ENCODE measurements at places on chromosomes 5 and 9.

DNA sequence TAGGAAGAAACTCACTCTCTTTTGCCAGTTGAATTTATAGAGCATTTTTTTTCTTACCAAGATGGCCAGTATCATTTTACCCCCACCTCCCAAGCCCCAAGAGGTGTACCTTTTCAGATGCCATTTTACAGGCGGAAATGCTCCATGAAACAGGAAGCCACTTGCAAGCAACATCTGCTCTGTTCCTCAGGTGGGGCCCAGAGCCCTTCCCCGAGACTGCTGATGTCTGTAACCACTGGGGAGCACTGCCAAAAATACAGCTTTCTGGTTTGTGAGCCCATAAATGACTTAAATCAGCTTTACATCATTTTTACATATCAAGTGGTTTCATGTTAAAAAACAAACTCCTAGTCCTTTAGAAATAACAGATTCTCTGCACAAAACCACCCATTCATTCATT, 42.9 kb upstream of the GARNL3 start:
- DNase-seq = no peak

GRCh38 chr5:32259033-32259432, 53.7 kb downstream of the MTMR12 start:
- DNase-seq = no peak

DNA sequence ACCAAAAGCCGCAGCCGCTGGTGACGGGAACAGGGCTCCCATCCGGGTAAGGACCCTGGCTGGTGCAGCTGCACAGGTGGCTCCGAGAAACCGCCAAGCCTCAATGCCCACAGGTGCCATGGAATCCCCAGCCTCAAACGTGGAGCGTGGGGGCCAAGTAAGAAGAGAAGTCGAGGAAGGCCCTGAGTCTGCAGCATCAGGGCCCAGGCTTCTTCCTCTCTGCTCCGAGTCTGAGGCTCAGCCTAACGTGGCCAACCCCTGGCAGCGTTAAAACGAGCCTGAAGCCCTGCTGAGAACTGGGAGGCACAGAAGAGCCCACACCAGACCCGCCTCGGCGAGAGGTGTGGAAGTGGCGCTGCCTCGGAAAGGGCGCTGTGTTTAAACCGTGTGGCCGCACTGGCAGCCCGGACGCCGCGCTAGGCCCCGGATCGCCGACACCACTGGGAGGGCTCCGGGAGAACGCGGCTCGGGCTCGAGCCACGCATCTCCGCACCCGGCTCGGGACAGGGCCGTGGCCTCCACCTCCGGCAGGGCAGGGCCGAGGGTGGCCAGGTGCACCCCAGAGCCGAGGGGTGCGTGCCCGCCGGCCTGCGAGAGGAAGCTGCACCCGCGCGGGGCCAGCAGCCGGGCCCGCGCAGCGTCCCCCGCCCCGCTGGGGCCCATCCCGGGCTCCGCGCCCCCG, 730 bp downstream of the ZMYND19 start:
- DNase-seq = no peak

GRCh38 chr5:98103807-98104206, 669.7 kb upstream of the RGMB start:
- no peak for DNase-seq

DNA sequence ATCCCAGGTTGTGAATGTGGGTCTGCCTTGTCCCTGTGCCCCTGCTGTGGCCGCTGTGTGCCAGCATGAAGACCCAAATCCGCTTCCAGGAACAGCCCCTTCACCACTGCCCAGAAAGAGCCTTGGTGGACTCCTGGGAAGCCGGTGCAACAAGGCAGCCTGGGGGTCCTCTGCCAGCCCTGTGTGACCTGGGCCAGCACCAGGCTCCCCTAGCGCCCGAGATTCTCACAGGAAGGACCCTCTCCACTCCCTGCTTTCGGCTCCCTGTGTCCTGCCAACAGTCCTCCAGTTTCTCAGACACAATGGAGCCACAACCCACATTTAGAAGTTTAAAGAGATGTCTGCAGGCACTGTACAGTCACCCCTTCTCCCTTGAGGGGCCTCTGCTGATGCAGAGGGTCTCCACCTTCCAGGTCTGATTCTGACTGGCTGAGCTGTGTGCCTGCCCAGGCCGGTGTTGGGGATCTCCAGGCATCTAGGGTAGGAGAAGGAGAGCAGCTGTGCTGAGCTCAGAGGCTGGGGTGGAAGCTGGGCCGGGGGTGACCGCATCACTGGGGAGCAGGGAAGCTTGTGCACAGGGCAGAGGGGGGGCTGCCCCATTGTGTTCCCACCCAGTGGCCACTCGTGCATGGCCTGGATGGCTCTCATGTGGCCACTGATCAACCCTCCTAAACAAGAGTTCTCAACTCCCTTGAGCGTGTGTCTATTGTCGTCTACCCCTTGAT, 174.0 kb downstream of the IRX2 start:
- DNase-seq = no peak

DNA sequence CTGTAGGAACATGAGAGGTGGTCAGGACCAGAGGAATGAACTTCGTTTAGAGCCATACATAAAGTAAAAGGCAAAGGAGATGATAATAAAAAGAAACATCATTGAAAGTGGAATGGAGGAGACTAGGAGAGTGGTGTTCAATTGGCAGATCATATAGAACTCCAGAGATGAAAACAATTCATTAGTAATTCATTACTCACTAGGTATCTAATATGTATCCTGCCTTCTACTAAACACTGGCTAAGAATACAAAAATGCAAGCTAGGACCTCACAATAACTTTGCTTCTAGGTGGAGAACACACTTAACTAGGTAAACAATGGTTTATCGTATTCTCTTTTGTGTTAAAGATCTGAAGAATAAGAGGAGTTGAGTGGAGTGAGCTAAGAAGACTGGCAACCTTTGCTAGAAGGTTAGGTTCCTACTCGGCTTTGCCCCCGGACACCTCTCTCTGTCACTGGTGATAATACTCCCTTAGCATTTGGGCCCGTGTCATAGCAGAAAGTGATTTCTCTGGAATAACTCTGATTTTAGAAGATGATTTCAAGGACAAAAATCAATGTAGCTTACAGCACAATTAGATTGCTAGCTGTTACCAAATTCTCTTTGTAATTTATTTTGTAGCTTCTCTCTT, 88.6 kb upstream of the IFNE start:
- no peak for DNase-seq

DNA sequence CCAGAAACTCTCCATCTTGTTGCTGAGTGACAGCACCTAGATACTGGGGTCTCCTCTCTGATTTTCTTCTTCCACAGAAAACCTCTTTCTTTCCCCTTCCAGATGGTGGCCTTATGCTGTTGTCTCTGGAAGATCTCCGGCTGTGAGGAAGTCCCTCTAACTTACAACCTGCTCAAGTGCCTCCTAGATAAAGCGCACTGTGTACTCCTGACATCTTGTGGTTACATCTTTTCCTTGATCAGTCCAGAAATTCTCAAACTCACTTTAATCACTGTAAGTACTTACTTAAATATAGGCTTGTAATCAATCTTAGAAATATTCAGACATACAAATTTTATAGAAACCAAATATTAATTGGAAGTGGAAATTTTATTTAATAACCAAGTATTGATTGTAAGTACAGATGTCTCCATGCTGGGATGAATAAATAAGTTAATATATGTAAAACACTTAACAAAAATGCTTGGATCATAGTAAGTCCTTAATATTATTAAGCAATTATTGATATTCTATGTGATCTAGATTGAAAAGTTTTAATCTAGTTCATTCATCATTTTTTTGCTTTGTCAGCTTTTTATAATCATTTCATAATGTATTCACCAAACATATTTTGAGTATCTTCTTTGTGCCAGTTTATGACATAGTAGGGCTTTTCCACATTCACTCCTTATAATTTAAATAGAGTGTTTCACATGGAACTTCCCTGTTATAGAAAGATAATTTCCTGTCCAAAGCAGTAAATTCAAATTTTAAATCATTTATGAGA, 1381.4 kb upstream of the CDH6 start:
- no peak for DNase-seq

GRCh38 chr9:108197899-108198298, 657.9 kb downstream of the ACTL7B start:
- DNase-seq = no peak

GRCh38 chr9:6150483-6150882, 65.1 kb upstream of the IL33 start:
- DNase-seq = no peak

- DNase-seq = no peak
Measured at GRCh38 chr9:72930828-72931227, 22.0 kb downstream of the ALDH1A1 start.

DNA sequence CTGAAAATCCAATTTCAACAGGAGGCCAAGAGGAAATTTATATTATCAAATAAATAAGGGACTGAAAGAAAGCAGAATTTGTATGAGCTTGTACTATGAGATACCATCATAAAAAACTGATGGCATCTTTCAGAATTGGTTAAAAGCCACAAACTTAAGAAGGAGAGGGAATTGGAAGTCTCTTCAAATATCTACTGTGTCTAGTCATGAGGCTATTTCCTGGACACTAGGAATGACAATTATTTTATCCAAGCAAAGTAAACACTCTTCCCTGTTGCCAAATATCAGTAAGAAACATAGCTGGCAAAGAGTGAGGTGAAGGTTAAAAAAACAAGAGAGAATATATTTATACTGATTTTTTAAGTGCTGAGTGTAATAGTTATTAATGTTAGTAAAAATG, 101.5 kb upstream of the ARRDC3 start:
- no peak for DNase-seq

- DNase-seq = no peak
Measured at GRCh38 chr5:96194593-96194992, 232.9 kb upstream of the ELL2 start.

- DNase-seq = no peak
Measured at GRCh38 chr5:38948501-38948900, 102.7 kb downstream of the OSMR start.

GRCh38 chr5:22053195-22053594, 799.9 kb downstream of the CDH12 start:
- DNase-seq = no peak

- DNase-seq = no peak
Measured at GRCh38 chr5:40405230-40405629, 274.5 kb upstream of the PTGER4 start.

- DNase-seq = no peak
Measured at GRCh38 chr5:158534203-158534602, 565.5 kb downstream of the EBF1 start.

- no peak for DNase-seq
Measured at GRCh38 chr9:111348821-111349271, 18.8 kb upstream of the OR2K2 start.

GRCh38 chr9:29625292-29625731, 2052.0 kb upstream of the C9orf72 start:
- no peak for DNase-seq

DNA sequence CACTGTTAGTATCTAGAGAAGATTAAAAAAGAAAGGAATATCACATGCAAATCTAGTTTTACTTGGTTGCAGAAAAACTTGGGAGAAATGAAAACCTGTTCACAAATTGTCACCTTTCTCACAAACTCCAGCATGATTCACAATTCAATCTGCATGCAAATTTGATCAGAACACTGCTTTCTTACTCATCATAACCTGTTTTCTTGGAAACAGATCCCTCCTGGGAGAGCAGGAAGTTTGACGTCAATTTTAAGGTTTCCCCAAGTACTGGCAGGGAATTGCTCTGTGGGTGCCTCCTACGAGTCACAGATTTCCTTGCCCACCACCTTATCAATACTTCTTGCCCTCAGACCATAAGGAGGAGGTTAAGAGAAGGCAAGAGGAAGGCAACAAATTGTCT, 30.2 kb upstream of the HTR4 start:
- DNase-seq = no peak

DNA sequence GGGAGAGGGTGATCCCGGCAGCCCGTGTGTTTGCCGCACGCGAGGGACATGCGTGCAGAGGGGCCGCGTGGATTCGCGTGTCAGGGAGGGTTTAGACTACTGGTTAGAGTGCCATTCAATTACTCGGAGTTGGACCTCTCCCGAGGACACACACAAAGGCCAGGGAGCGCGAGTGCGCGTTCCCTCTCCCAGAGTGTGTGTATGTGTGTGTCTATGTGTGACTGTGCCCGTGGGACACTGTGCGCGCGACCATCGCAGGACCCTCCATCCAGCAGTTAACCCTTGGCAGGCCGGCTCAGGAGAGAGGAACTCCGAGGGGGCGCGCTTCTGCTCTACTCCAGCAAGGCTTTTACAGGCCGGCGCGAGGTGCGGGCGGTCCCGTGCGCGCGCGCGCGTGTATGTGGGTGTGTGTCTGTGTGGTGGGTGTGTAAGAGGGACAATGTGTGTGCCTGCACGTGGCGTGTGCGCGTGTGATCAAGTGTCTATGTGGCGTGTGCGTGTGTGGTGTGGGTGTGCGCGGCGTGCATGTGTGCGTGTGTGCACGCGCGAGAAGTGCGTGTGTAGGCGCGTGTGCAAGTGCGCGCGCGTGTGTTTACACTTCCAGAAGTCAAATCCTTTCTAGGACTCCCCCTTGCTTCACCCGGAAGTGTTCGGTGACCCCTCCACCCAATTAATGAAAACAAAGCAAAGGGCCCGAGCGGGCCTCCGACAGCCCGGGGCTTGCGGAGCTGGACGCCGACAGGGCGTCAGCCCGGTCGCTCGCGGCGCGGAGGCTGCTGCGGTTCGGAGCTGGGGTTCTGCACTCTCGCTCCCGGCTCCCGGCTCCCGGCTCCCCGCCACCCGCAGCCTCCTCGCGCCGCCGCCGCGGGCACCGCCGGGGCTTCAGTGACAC, 75.3 kb upstream of the TBCA start:
- no peak for DNase-seq

- no peak for DNase-seq
Measured at GRCh38 chr5:156949424-156949823, 13.6 kb downstream of the TIMD4 start.

DNA sequence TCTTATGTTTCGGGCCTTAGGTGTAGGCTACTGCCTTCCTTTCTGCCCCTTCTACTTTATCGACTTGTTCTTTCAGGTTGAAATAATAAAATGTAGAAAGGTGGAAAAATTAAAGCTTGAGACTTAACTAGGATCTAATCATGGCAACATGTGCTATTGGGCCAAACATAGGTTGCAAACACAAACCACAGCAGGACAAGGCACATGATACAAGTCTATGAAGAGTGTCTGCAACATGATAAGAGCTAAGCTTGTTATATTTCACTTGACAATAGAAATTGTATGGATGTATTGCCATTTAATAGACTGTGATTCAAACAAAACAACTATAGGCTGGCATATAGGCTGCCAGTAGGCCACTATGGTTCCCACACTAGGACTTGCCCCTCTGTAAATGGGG, 1.7 kb upstream of the ERAP2 start:
- no peak for DNase-seq

- no peak for DNase-seq
Measured at GRCh38 chr9:91042541-91042940, 240.9 kb downstream of the SYK start.

DNA sequence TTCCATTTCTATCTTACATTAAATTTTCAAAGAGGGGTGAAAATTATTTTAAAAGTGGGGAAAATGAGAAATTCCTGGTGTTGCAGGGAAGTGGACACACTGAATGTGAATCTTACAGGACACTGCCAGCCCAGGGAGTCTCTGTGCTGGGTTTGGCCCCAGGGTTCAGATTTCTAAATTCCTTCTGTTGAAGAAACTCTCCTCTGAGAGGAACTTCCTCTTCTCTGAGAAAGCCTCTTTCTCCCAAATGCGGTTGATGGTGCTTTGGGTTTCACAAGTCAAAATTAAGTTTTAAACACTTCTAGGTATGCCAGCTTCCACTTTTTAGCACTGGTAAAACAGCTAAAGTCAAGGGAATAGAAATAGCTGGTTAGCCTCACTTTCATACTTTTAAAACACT, 317.9 kb upstream of the ITGA1 start:
- no peak for DNase-seq

Measured in activated CD8-positive, alpha-beta memory T cell treated with anti-CD3 and anti-CD28 coated beads for 1 hour (primary cell).